ENCODE measurements at places on chromosomes 6 and 20. TPM values are rescaled to one million over a fixed set of nuclear protein-coding genes. Genes with fewer than 3 reads are reported as not detected.

GRCh38 chr6:148085631-148086331 lies 256.9 kb upstream of the SASH1 start:
- no peaks in the 10 kb centered on the region for H3K4me1 ChIP-seq
- H3K4me3 ChIP-seq: no peak overlapping the region
- H3K36me3 ChIP-seq: no peaks in the 10 kb centered on the region
- H3K27ac ChIP-seq: no peak overlapping the region
- H3K27me3 ChIP-seq: no peaks in the 10 kb centered on the region

GRCh38 chr6:158465257-158465656 lies 94.6 kb upstream of the TMEM181 start:
- no peak for DNase-seq
- no peak overlapping the region for H3K27ac ChIP-seq
- H3K4me1 ChIP-seq: no peaks in the 10 kb centered on the region
- H3K36me3 ChIP-seq: no peaks in the 10 kb centered on the region
- H3K4me3 ChIP-seq: no peak overlapping the region

GRCh38 chr6:39048481-39049399 lies at the start of gene GLP1R:
Gene GLP1R, plus strand, starts transcription at chr6:39048781. Its CDS starts 60 bp downstream, at chr6:39048841.
- no peak for DNase-seq
- H3K27ac ChIP-seq: no peak within 1 kb of the TSS
- H3K27me3 ChIP-seq: peaks cover 20% of the 10 kb centered on the region
- H3K36me3 ChIP-seq: no peaks in the 10 kb centered on the region
- peak within 1 kb of the TSS; percentile 49 for H3K4me3 ChIP-seq

GRCh38 chr6:35429463-35429862 lies 22.7 kb upstream of the FANCE start:
- H3K36me3 ChIP-seq: no peaks in the 10 kb centered on the region
- no peak overlapping the region for H3K4me3 ChIP-seq
- no peaks in the 10 kb centered on the region for H3K27me3 ChIP-seq
- no peak overlapping the region for H3K27ac ChIP-seq
- DNase-seq: no peak

DNA sequence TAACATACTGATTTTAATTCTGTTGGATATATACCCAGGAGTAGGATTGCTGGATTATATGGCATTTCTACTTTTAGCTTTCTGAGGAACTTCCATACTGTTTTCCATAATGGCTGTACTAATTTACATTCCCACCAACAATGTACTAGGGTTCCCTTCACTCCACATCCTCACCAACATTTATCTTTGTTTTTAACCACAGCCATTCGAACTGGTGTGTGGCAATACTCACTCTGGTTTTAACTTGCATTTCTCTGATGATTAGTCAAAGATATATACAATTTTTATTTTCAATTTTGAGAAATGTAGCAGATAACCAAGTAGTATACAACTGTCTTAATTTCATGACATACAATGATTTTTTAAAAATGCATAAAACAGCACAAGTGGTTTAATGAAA lies 30.3 kb upstream of the ADGRG6 start:
- no peaks in the 10 kb centered on the region for H3K27me3 ChIP-seq
- H3K4me3 ChIP-seq: no peak overlapping the region
- H3K4me1 ChIP-seq: no peaks in the 10 kb centered on the region
- no peak overlapping the region for H3K27ac ChIP-seq

The PROKR2 gene
- not detected for total RNA-seq

The PHACTR1 gene
- 2.3 TPM for total RNA-seq

GRCh38 chr6:122184401-122184827 lies 215.0 kb upstream of the HSF2 start:
- H3K4me1 ChIP-seq: no peaks in the 10 kb centered on the region
- H3K4me3 ChIP-seq: no peak overlapping the region
- DNase-seq: no peak
- H3K27ac ChIP-seq: no peak overlapping the region
- H3K27me3 ChIP-seq: no peaks in the 10 kb centered on the region
- H3K36me3 ChIP-seq: no peaks in the 10 kb centered on the region

DNA sequence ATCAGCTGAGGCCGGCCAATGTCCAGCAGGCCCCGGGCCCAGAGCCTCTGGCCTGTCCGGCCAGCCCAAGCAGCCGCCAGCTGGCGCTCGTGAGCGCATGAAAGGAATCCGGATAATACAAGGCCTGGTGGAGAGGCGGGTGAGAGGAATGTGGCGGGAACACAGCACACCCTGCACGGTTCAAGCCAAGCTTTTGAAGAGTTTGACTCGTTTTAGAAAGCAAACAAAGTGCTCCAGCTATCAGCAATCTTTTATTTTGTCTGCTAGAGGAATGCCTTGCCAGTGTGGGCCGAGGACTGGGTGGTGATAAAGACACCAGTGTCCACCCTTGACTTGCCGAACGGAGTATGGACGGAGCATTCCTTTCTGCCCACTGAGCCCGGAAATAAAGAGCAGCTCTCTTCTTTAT lies 9.3 kb upstream of the NEDD9 start:
- DNase-seq: peak; percentile 48
- no peaks in the 10 kb centered on the region for H3K27me3 ChIP-seq
- no peak overlapping the region for H3K4me3 ChIP-seq
- H3K27ac ChIP-seq: no peak overlapping the region
- H3K36me3 ChIP-seq: no peaks in the 10 kb centered on the region

The SAMD5 gene
- 0.72 TPM for total RNA-seq

GRCh38 chr20:8735674-8736073 lies 333.2 kb upstream of the PLCB4 start:
- H3K4me3 ChIP-seq: no peak overlapping the region
- H3K27me3 ChIP-seq: no peaks in the 10 kb centered on the region
- DNase-seq: no peak
- H3K27ac ChIP-seq: no peak overlapping the region

The KIF25 gene
- total RNA-seq: not detected

GRCh38 chr6:142950291-142950690 lies 5.3 kb upstream of the HIVEP2 start:
- H3K4me3 ChIP-seq: no peak overlapping the region
- H3K4me1 ChIP-seq: peaks cover 6% of the 10 kb centered on the region
- no peak for DNase-seq
- H3K27ac ChIP-seq: no peak overlapping the region
- H3K36me3 ChIP-seq: no peaks in the 10 kb centered on the region
- no peaks in the 10 kb centered on the region for H3K27me3 ChIP-seq

The SOX12 gene
- total RNA-seq: 9.8 TPM

GRCh38 chr20:51955756-51956155 lies 153.4 kb upstream of the SALL4 start:
- no peak overlapping the region for H3K27ac ChIP-seq
- H3K4me3 ChIP-seq: no peak overlapping the region
- DNase-seq: no peak
- H3K4me1 ChIP-seq: no peaks in the 10 kb centered on the region
- no peaks in the 10 kb centered on the region for H3K27me3 ChIP-seq

GRCh38 chr6:11275598-11275997 lies 43.1 kb upstream of the NEDD9 start:
- DNase-seq: no peak
- H3K36me3 ChIP-seq: no peaks in the 10 kb centered on the region
- H3K27ac ChIP-seq: no peak overlapping the region

The LY6G5C gene
- total RNA-seq: 2.3 TPM

- no peaks in the 10 kb centered on the region for H3K27me3 ChIP-seq
- H3K36me3 ChIP-seq: no peaks in the 10 kb centered on the region
- no peak overlapping the region for H3K27ac ChIP-seq
- no peak overlapping the region for H3K4me3 ChIP-seq
- no peak for DNase-seq
- H3K4me1 ChIP-seq: peaks cover 5% of the 10 kb centered on the region
These were observed 2.9 kb upstream of the BPIFB1 start for GRCh38 chr20:33280000-33280680.

The OLIG3 gene
- total RNA-seq: not detected

The NKX2-2 gene
- total RNA-seq: not detected

DNA sequence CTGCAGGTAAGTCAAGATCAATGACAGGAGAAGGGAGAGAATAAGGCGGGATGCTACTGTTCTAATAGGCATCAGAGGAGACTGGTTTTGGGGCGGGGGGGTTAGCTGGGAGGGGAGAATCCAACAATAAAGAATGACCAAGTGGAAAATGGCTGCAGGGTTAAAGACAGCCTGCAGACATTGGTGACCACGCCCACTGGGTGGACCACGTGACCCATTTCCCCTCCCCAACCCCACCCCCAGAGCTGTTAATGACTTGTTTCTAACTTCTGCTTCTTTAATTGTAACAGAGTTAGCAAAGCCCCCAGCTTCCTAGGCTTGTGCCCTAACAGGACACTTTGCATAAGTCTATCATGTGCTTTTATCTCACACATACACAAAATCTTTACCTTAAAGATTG lies 344.5 kb downstream of the KIF16B start:
- no peak for DNase-seq
- no peak overlapping the region for H3K4me3 ChIP-seq
- H3K27me3 ChIP-seq: no peaks in the 10 kb centered on the region
- no peak overlapping the region for H3K27ac ChIP-seq
- no peaks in the 10 kb centered on the region for H3K4me1 ChIP-seq

GRCh38 chr6:35557239-35557638 lies 44.5 kb upstream of the TULP1 start:
- DNase-seq: no peak
- H3K4me1 ChIP-seq: no peaks in the 10 kb centered on the region
- no peak overlapping the region for H3K4me3 ChIP-seq
- no peaks in the 10 kb centered on the region for H3K36me3 ChIP-seq
- H3K27me3 ChIP-seq: no peaks in the 10 kb centered on the region
- no peak overlapping the region for H3K27ac ChIP-seq

DNA sequence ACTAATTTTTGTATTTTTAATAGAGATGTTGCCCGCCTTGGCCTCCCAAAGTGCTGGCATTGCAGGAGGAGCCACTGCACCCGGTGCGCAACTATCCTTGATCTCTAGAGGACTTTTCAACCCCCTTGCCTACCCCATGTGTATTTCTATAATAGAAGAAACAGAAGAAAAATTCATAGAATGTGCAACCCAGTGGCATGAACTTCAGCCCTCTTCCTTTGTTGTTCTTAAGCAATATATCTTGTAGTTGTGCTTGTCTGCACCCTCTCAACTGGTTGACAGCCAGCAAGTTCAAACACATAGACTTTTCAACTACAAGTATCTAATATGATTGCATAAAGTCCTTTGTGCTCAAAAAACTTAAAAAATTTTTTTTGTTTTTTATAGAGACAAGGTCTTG lies 72.3 kb upstream of the NCOA3 start:
- H3K4me3 ChIP-seq: no peak overlapping the region
- H3K36me3 ChIP-seq: no peaks in the 10 kb centered on the region
- no peaks in the 10 kb centered on the region for H3K27me3 ChIP-seq
- no peak overlapping the region for H3K27ac ChIP-seq

DNA sequence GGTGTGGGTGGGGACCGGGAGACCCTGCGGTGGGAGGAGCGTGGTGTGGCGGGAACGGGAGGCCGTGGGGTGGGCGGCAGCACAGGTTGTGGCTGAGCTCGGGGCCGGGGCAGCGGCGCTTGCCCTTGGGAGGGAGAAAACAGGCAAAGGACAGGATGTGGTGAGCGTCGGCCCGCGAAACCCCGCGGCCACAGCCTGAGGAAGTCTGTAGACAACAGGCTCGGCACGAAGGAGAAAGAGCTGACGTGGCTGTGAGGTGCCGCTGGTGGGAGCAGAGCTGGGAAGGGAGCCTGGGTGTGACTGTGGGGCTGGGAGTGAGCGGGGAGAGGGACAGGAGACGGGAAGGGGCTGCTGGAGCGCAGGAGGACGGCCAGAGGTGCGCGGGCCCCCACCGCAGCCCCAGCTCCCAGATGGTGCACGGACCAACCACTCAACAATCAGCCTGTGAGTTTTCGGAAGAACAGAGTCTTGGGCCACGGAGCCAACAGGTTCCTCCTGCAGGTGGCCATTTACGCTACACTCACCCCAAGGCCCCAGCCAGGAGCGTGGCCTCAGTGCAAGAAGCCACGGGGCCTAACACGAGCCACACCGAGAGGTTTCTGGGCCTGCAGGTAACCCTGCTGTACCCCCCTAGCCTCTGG lies 202.8 kb downstream of the DLL1 start:
- no peaks in the 10 kb centered on the region for H3K4me1 ChIP-seq
- peak; percentile 25 for DNase-seq
- H3K4me3 ChIP-seq: no peak overlapping the region
- no peaks in the 10 kb centered on the region for H3K36me3 ChIP-seq

DNA sequence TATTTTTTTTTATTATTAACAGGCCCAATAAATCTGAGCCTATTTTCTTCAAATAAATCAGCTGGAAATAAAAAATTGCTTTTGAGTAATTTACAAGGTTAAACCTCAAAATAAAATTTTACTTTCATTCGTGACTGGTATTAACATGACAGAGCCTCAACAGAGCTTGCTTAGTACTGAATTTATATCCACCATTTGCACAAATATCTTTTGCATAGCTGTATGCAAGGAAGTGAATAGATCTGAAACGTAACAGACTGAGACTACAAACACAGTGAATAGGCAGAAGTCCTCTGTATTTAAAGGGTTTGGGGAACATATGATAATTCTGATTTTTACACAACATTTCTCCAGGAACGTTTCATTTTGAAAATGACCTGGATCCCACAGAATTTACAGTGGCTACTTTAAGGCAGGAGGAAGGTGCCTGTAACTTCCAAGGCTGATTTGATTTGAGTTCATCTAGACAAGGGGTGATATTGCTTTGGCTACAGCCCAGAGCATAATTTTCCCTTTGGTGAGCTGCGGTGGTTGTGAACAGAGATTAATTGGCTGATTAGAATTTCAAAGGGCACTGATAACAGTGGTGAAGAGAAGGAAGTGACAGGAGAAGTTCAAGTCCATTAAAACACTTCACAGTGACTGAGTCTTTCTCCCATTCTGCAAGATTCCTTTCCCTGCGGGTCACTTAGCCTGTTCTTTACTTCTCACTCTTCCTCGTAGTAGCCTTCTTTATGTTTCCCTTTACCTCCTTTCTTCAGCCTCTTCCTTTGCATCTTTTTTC lies 121.2 kb upstream of the SASH1 start:
- no peak for DNase-seq
- no peaks in the 10 kb centered on the region for H3K4me1 ChIP-seq
- no peak overlapping the region for H3K27ac ChIP-seq

DNA sequence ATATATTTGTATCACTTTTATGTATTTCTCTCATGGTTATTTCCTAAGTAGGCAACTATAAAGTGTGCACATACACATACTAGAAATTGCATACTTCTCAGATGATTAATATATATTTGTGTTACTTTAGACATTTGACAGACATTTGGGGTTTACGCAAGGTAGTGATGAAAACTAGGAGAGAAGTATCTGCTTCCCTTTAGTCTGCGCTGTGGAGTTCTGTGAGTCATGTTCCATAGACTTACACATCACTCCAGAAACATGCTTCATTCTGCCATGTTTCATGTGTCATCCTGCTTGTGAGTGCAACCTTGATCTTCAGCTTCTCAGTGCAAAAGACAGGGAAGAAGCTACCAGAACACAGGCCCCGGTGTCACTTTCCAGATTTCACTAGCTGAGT lies 200.7 kb upstream of the BMP2 start:
- no peaks in the 10 kb centered on the region for H3K4me1 ChIP-seq
- DNase-seq: no peak
- no peaks in the 10 kb centered on the region for H3K36me3 ChIP-seq
- H3K27ac ChIP-seq: no peak overlapping the region
- H3K4me3 ChIP-seq: no peak overlapping the region

- H3K4me3 ChIP-seq: no peak overlapping the region
- H3K27me3 ChIP-seq: no peaks in the 10 kb centered on the region
- no peak overlapping the region for H3K27ac ChIP-seq
- no peak for DNase-seq
These were observed 2.5 kb downstream of the BTN3A1 start for GRCh38 chr6:26404546-26404945.
